Central memory CD8-positive, alpha-beta T cell (primary cell): ENCODE measurements at places on chromosomes 7 and 10.

- DNase-seq = no peak
These were observed 26.6 kb downstream of the ESYT2 start for GRCh38 chr7:158802535-158803366.

DNA sequence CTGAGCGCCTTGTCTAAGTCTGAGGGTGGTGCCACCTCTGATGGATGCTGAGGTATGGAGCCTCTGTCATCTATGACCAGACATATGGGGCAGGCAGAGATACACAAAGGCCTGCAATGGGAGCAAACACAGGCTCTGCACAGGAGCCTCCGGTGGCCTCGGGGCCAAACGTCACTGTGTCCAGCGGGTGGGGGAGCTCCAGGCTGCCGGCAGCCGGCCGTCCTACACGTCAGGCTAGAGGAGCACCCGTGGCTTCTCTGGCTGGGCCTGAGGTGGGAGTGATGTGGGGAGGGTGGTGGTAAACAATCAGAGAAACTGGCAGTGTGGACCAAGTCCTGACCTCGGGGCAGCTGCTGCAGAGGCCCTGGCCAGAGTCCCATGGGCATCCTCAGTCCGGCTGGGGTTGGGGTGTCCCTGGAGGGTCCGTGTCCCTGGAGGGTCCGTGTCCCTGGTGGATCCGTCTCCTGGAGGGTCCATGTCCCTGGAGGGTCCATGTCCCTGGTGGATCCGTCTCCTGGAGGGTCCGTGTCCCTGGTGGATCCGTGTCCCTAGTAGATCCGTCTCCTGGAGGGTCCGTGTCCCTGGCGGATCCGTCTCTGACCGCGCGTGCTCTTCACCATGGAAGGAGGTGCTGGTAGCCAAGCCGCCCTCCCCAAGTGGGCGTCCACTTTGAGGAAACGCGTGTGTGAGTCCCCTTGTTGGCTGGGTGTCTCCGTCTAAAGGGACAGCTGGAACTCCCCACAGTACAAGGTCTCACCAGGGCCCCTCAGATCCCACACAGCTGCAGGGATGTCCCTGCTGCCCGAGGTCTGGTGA lies 24.2 kb upstream of the FAM20C start:
- DNase-seq = no peak

GRCh38 chr10:59374916-59375315 lies 12.6 kb upstream of the FAM13C start:
- DNase-seq = no peak

DNA sequence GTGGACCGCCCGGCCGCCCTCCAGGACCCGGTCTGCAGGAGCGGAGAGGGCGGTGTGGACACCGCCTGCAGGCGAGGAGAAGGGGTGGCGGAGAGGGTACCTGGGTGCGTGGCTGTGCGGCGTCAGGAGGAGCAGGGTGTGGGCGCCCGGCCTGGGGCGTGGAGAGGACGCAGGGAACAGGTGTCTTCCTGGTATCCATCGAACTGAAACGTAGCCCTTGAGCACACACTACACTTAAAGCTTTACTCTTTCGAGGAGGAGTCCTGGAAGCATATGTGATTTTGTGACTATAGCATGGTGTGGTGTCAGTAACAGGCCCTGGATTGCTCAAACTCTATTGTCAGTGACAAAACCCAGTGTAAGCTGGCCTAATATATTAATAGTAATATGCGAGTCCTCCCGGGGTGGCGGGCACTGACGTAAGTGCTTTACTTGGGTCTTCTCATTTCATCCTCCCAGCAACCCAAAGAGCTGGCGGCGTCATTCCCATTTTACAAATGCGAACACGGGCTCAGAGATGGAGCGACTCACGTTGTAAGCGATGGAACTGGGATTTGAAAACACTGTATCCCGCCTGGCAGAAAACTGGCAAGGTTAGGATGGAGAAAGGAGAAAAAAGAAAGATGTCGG lies 508 bp upstream of the TECPR1 start:
- DNase-seq = no peak

- no peak for DNase-seq
These were observed 70.0 kb downstream of the WAPL start for GRCh38 chr10:86451604-86451960.

DNA sequence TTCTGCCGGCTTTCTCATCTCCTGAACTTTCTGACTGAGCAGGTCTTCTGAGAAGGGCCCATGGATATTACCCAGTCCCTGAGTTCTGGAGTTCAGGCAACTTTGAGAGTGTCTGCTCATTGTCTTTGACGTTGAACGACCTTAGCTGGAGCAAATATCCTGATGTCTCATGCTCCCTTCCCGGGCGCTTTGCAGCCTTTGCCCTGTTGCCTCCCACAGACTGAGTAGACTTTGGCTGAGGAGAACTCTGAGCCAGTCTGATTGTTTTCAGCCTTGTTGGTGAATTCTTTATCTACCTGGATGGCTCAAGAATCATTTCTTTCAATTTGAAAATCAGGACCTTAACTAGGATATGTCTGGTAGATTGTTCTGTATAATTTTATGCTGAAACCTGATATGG lies 353.7 kb downstream of the GLRX3 start:
- DNase-seq = no peak

GRCh38 chr7:34260279-34260678 lies 354.9 kb downstream of the BMPER start:
- DNase-seq = no peak

DNA sequence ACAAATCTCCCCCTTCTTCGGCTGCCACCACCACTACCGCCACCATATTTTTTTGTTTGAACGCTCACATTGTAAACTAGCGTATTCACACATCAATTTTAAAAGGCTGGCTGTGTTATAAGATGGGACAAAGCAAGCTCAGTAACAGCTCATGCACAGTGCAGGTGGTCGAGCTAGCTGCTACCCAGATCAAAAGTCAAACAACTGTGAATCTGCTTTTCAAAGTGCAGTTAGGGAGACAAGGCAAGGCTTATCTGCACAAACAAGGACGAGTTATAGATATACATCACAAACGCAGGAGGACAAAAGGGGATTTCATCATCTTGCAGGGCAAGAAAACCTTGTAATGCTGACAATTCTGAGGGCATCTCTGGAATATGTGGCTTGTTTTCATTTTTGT lies 231.6 kb downstream of the VTI1A start:
- DNase-seq = no peak

DNA sequence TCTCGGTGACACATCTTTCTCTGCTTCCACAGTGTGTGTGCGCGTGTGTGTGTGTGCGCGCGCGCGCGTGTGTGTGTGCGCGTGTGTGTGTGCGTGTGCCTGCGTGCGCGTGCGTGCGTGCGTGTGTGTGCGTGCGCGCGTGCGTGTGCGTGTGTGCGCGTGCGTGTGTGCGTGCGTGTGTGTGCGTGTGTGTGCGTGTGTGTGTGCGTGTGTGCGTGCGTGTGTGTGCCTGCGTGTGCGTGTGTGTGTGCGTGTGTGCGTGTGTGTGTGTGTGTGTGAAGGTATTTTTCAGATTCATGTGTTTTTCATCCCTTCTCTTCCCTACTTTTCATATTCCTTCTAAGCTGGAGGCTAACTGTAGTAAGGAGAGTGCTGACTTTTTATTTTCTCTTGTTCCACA lies 148.4 kb downstream of the CREB5 start:
- DNase-seq = no peak

- no peak for DNase-seq
These were observed at the start of gene COBL for GRCh38 chr7:51316666-51317581. Gene COBL, minus strand, starts transcription at chr7:51316809. Its CDS starts 176 bp downstream, at chr7:51316633.

DNA sequence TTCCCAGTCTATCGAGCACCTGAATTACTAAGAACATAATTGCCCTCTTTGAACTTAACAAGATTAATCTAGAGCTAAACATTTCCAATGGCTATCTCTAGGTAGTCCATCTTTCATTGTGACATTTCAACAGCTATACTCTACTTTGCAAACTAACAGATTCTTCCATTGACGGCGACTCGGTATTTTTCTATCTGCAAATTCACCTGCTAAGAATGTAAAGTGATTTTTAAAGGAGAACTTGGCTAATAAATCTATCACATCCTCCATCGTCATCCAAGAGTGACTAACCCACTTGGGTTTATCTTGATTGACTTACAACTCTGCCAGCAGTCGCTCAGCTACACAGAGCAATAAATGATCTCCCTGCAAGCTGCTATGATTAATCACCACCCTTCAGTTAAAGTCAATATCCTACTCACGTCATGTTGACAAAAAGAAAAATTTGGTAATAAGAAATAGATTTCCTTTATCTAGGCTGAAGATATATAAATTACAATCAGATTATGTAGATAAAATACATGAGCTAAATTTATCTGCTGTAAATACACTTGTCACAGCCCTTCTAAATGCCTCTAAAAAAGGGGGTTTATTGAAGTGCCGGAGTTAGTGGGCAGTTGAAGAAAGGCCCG lies 99.5 kb downstream of the SFMBT2 start:
- DNase-seq = no peak

- DNase-seq = no peak
These were observed 36.6 kb downstream of the PIK3AP1 start for GRCh38 chr10:96683710-96684109.

DNA sequence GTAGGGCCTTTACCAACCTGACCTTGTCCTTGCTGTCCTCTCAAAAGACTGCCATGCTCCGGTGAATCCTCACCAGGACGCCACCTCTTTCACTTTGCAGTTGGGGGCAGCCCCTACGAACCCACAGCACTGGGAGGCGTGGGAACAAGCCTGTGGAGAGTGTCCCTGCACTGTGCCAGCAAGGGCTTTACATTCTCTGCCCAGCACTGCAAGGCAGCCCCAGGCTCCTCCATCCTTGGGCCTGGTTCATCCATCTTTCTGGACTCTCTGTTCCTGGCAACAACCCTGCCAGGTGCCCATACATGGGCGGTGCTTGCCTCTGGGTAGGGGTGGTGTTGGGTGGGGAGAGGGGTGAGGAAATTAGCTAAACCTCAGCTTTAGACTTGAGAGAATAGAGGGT lies 1.4 kb downstream of the CHAT start:
- no peak for DNase-seq

GRCh38 chr7:138417764-138418163 lies 42.3 kb upstream of the TRIM24 start:
- DNase-seq = no peak

- no peak for DNase-seq
These were observed 207.0 kb downstream of the DNAJB6 start for GRCh38 chr7:157543791-157544190.

- no peak for DNase-seq
These were observed 4.6 kb upstream of the SERPINE1 start for GRCh38 chr7:101121991-101122932.

DNA sequence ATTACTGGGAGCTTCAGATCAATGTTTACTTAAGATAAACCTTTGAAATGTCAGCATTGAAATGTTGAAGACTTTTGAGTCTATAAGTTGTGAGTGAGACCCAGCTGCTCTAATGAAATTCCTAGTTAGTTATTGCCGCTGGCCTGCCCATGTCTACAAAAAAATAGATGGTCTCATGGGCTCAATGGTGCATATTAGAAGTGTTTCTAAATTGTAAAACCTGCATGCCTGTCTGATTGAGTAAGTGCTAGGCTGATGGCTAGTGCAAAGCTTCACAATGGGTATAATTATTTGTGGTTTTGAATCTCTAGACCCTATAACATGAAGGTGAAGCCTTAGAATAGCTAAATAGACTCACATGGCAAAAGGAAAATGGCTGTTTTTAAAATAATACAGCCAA lies 234.5 kb downstream of the SORCS3 start:
- DNase-seq = no peak

- DNase-seq = no peak
These were observed 70.3 kb downstream of the LANCL2 start for GRCh38 chr7:55435466-55435865.

DNA sequence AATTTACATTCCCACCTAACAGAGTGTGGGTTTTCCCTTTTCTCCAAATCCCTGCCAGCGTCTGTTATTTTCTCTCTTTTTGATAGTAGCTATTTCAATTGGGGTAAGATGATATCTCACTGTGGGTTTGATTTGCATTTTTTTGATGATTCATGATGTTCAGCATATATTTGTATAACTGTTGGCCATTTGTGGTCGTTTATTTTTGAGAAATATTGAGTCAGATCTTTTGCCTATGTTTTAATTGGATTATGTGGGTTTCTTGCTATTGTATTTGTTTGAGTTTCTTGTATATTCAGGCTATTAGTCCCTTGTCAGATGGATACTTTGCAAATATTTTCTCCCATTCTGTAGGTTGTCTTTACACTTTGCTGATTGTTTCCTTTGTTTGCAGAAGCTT lies 193.8 kb downstream of the ABCA13 start:
- DNase-seq = no peak
